ENCODE measurements at places on chromosomes 7 and 10.

GRCh38 chr7:100407285-100408180 lies 21.0 kb downstream of the ZCWPW1 start:
- DNase-seq, result no peak

GRCh38 chr7:80053124-80053523 lies 81.5 kb upstream of the GNAI1 start:
- no peak for DNase-seq

GRCh38 chr10:56003555-56003954 lies 357.5 kb downstream of the ZWINT start:
- no peak for DNase-seq

DNA sequence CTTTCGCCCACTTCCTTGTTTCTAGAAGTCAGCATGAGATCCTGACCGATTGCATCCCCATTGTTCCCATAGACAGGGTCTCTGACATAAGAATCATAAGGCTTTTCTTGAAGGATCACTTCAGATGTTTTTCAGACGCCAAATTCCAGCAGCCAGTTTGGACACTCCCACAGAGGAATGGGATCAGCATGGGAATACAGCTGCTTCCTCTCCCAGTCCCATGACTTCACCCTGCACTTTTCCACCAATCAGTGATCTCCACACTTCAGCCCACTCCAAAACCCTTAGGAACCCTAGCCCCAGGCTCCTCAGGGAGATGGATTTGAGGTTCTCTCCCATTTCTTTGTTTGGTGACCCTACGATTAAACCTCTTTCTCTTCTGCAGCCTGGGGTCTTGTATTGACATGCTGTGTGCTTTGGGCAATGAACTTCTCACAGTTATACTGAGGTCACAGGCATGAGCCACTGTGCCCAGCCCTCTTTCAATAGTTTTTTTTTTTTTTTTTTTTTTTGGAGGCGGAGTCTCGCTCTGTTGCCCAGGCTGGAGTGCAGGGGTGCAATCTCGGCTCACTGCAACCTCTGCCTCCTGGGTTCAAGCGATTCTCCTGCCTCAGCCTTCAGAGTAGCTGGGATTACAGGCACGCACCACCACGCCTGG lies 52.8 kb upstream of the CHST3 start:
- no peak for DNase-seq

- no peak for DNase-seq
These were observed 93.5 kb downstream of the VWC2 start for GRCh38 chr7:49866910-49867309.

- DNase-seq, result no peak
These were observed 568.3 kb downstream of the TYW1 start for GRCh38 chr7:67564959-67565358.

GRCh38 chr10:110171032-110171431 lies 36.4 kb upstream of the MXI1 start:
- DNase-seq, result no peak

All from amygdala (tissue), 56 donors.